PC-3 (cell line): ENCODE measurements at places on chromosomes 11 and 22. TPM values are rescaled to one million over a fixed set of nuclear protein-coding genes. Genes with fewer than 3 reads are reported as not detected.

Gene MS4A6A
- total RNA-seq, result not detected in 2 replicates

Gene KCNQ1
- 0.40 and 3.0 TPM in 2 replicates for total RNA-seq

Gene POU2F3
- 0.62 and 0.81 TPM in 2 replicates for total RNA-seq

Gene JHY
- 3.6 and 4.9 TPM in 2 replicates for total RNA-seq

Gene BTBD18
- not detected in 2 replicates for total RNA-seq

Gene SCGB1D2
- total RNA-seq, result not detected in 2 replicates

Gene CFAP300
- total RNA-seq, result 3.2 and 3.9 TPM in 2 replicates

Gene TTC36
- 2.7 and 6.2 TPM in 2 replicates for total RNA-seq

Gene CRYAB
- total RNA-seq, result not detected in 2 replicates

Gene DLG2
- 0.58 and 4.3 TPM in 2 replicates for total RNA-seq

Gene PIWIL4
- total RNA-seq, result 0.15 and 0.17 TPM in 2 replicates

Gene MYEOV
- 59.0 and 71.8 TPM in 2 replicates for total RNA-seq

Gene TMEM151A
- not detected in 2 replicates for total RNA-seq

Gene BRSK2
- 1.2 and 2.8 TPM in 2 replicates for total RNA-seq

Gene UBQLNL
- not detected in 2 replicates for total RNA-seq

Gene CHRM1
- total RNA-seq, result not detected in 2 replicates

Gene KCNJ1
- total RNA-seq, result not detected in 2 replicates

Gene FAM76B
- 13.3 and 14.9 TPM in 2 replicates for total RNA-seq

Gene KCNJ5
- total RNA-seq, result not detected in 2 replicates

Gene ENTHD1
- total RNA-seq, result not detected in 2 replicates

Gene NLRP10
- 1.9 and 8.9 TPM in 2 replicates for total RNA-seq

Gene PRG3
- not detected in 2 replicates for total RNA-seq

Gene OR51F2
- total RNA-seq, result not detected in 2 replicates

Gene APOL4
- 0.04 TPM in 1 of 2 replicates, not detected in the other for total RNA-seq

Gene MGAT3
- total RNA-seq, result 0.06 TPM in 1 of 2 replicates, not detected in the other

Gene STK33
- total RNA-seq, result not detected in 2 replicates

Gene SHISAL1
- 1.1 and 2.2 TPM in 2 replicates for total RNA-seq

Gene RAG2
- total RNA-seq, result not detected in 2 replicates

Gene OR51E1
- total RNA-seq, result not detected in 2 replicates

Gene FOSL1
- total RNA-seq, result 656 and 851 TPM in 2 replicates

Gene HEPN1
- total RNA-seq, result not detected in 2 replicates
